ENCODE measurements at places on chromosomes 12 and 14.

DNA sequence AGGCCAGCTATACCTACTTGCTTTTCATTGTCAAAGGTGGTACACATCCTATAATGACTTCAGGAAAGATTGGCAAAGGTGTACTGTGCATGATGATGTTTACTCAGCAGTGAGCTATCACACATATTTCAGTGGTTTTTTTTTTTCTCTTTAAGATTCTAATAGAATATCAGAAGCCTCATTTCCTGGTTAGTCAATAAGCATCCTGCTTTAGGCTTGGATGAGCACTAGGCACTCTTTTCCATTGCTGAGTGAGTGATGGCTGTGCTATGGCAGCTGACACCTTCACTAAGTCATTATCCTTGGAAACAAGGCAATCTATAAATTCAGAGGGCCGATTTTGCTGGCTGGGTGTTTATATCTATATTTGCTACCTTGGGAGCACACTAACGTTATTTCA lies 161.1 kb upstream of the RASSF8 start:
- DNase-seq: no peak

- DNase-seq: no peak
Observed at GRCh38 chr14:95273001-95273978, 46.4 kb downstream of the CLMN start.

- DNase-seq: no peak
Observed at GRCh38 chr14:50083467-50084337, 32.7 kb downstream of the VCPKMT start.

DNA sequence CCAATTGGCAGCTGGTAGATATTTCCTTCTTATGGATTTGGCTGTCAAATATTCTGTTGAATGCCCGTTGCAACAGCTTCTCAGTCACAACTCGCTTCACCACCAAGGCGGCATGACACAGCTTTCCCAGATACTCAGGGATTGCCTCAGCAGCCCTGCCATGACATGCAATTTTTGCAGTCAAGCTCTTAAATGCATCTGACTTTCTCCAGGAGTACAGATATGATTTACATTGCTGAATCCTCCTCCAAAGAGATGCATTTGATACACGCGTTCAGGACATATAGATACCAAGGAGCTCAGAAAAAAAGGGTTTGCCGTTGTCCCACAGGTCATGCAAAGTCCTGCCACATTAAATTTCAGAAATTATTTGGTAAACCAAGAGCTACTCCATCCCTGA lies 6.5 kb downstream of the KRT5 start:
- DNase-seq: no peak

DNA sequence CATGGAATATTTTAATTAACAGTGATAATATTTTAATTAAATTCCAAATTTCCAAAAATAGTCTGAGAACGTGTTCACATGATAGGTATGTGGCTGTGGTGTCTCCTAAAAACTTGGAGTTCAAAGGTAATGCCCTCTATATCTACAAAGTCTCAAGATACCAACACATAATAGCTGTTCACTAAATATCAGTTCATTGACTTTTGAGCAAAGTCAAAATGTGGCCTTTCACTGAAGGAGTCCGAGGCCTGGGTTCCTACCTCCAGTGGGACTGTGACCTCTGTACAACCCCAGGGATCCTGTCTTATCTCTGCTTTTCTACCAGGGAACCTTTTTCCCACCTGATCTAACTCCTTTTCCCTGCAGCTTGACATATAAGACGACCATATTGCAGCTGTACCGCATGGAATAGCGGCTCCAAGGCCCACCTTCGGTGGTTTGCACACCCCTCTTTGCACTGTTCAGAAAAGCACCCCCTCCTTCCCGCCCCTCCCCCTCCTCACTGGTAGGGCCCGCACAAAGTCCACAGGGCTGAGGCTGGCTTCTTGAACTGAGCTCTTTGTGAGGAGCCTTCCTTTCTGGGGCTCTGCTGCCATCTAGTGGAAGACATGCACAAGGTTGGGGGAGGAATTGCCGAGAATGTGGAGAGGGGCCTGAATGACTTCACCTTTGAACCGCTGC lies 3.1 kb downstream of the CCND2 start:
- peak; percentile 50 for DNase-seq

DNA sequence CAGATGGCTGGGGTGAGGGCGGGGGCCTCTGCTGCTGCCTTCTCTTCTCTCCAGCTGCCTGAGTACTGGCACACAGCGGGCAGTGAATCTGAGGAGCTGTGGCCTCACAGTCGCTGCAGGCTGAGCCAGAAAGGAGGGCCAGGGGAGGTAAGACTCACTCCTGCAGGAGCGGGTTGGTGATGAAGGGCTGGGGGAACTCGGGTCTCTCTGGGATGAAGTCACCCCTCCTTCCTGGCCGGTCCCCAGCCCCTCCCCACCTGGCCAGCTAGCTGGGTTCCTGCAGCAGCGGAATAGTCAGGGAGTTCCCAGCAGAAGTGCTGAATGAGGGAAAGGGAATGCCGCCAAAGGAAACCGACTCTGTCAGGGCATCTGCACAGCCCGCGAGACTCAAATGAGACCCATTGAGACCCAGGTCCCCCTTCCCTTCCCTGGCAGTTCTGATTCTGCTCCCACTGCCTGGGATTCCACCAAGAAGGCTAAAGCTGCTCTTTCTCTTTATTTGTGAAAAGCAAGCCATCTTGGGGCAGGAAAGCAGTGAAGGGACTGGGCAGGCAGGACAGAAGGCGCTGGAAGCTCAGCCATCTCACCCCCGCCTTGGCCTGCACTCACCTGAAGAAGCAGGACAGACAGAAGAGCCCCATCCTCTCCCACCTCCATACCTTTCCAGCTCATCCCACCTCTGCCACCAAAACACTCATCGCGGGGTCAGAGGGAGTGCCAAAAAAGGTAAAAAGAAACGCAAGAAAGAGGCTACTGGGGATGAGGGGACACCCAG lies 5.3 kb downstream of the NGB start:
- DNase-seq: no peak
